Skin of body (tissue), 3 donors: ENCODE measurements at places on chromosomes 4 and X. TPM values are rescaled to one million over a fixed set of nuclear protein-coding genes. Genes with fewer than 3 reads are reported as not detected.
A peak's percentile ranks its signal among the peaks of the same experiment; 100 is the strongest.

Gene CENPVL2
- not detected for total RNA-seq

Gene SRD5A3
- 6.5 TPM for total RNA-seq

Gene MAGEC2
- not detected for total RNA-seq

Gene CXCL8
- total RNA-seq: 15.5 TPM

- DNase-seq: no peak
These were observed 148.8 kb downstream of the PDE5A start for GRCh38 chr4:119479835-119480234.

DNA sequence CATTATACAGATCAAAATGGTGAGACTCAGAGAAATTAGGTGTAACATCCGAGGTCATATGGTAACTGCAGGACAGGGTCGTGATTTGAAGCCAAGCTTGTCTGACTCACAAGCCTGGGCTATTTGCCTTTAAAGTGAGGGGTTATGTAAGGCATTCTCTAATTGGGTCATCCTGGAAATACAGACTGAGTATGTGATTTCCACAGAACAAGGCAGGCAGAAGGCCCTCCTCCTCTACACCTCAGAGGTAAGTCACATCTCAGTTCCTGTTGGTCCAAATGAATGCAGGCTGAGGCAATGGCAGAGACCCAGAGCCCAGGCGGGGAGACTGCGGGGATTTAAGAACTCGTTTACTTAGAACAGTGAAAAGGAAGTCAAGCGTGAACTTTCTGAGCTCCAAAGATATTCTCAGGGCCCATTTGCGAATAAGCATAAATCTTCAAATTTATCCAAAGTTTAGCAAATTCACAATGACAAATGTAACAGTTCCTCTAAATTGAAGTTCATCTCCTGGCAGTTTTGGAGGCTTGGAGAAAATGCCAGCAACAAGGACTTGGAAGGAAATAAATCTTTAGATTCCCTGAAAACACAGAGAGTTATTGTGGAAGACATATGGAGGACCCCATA, 153.3 kb downstream of the LDB2 start:
- peak; percentile 29 for DNase-seq

DNA sequence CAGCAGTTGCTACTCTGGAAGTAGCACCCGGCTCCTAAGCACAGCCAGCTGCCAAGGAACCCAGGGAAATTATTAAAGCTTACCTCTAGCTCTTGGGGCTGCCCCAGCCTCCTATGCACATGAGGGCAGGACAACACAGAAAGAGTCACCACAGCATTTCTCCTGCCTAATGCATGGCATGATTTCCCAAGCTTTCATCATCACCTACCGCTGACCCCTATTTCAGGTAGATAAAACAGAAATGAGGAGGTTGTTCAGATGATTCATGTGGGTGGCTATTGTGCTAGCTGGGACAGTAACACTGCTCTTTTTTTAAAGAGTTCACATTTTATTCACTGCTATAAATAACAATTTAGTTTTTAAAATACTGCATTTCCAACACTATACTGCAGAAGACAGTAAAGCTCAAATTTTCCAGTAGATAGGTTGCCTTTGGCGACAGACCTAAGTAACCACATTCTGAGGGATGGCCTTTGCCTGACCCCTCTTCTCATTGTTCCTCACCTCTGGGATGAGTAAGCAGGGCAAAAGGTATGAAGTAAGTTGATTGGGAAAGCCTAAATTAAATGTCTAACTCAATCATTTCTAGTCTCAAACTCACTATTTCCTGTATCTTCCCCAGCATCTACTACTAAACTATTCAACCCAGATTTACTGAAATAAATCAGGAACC, 16.7 kb downstream of the CASK start:
- DNase-seq: no peak

DNA sequence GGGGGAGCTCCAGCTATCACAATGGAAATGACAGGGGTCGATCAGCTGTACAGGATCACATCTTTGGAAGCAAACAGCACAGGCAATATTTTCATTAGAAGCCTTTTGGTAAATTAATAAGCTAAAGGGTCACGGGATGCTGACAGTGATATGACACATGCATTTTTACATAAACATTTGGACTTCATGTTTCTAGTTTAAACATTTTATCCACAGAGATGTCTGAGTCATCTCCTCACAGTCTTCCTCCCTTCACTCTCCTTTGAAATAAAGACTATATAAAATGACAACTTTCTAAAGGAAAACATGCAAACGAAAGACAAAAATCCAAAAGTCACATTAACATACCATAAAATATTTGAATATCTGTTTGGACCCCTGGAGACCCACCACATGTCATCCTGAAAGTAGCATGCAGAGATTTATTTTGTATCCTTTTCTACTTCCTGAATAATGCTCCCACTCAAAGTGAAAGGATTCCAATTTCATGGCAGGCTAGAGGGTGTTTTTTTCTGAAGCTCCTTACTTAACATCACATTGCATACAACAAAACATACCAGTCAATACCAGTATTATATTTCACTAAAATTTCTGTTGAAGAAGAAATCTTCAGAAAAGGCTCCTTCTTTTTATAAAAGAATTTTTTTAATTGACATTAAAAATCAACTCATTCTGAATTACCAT, 200.1 kb upstream of the PPARGC1A start:
- peak; percentile 10 for DNase-seq

DNA sequence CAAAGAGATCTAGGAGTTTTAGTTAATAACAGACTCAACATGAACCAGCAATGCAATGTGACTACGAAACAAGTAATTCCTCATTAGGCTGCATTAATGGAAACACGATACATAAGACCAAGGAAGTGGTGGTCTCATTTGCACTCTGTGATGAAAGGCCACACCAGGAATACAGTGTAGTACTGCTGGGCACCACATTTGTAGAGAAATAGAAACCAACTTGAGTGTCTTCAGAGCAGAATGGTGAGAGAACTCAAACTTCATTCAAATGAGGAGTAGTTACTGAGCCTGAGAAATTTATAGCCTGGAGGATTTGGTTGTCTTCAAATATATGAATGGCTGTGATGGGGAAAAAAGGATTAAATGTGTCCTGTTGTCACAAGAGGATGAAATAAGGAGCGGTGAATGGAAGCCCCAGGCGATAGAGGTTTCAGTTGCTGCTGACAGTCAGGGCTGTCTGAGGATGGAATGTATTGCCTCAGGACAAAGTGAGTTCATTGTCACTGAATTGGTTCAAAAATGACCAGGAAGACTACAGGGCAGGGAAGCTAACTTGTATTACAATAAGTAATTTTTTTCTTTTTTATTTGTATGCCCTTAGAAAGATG, 50.9 kb downstream of the NFKB1 start:
- DNase-seq: no peak

DNA sequence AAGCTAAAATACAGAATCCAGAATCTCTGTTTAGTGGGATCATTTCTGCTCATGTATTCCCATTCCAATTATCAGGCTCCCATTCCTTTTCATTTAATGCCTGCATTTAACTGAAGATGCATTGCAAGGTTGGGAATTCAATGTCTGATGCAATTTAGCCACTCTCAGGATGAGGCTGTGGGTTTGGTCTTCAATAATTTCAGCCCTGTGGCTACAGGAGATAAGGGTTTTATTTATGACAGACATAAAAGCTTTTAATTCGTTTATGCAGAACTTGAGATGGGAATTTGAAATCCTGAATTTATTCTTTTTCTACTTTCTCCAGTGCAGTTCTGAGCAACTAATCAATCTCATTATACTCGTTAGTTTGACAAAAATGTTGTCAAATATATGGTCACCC, 1225.9 kb downstream of the PCDH18 start:
- no peak for DNase-seq

DNA sequence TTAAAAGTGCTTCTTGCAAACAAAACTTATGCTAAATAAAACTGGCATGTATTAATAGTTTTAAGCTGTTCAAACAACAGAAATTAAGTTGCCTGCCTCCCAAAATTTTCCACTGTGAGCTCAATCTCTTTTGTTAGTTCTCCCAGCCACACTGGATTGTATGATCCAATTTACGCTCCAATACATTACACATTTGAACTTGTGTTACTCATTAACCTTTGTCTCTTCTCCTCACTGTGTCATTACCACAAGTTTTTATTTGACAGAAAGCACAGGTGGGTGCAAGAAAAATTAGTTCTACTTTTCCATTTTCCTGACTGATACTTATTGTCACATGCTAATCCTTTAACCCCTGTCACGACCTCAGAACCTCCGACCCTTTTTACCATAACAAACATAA, 55.5 kb downstream of the SHISA3 start:
- no peak for DNase-seq

- DNase-seq: no peak
These were observed 114.0 kb downstream of the RBM47 start for GRCh38 chr4:40515398-40516293.

- DNase-seq: no peak
These were observed 358.3 kb downstream of the GABRG1 start for GRCh38 chr4:45765521-45765920.

- DNase-seq: no peak
These were observed 248.4 kb upstream of the TTC29 start for GRCh38 chr4:147194114-147194513.

DNA sequence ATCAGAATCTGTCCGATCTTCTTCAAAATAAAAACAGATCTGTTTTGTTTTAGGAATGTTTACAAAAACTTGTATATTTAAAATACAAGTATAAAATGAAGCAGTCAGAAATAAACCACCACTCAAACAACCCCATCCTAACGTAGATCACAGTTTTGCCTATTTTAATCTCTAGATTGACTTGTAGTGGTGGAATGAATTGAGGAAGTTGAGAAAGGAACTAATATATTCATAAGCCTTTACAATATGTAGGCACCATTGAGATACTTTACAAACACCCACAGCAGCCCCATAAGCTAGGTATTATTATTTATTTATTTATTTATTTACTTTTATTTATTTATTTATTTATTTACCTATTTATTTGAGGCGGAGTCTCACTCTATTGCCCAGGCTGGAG, 52.3 kb upstream of the KLF3 start:
- DNase-seq: no peak

DNA sequence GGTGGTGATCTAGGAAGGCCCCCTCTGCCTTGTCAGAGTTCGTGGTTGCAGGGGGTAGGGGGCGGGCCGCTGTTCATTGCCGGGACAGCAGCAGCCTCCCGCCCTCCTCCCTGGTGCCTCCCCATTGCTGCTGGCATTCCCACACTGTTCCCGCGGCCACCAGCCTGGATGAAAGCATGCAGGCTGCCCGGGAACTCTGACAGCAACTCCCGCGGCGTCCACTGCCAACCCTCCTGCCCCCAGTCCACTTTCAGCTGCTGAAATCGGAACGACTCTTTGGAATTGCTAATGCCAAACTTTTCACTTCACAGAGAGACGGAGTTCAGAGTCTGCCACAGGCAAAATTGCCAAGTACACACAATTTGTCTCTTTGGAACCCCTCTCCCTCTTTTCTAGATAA, 121.9 kb downstream of the BEND2 start:
- DNase-seq: no peak

DNA sequence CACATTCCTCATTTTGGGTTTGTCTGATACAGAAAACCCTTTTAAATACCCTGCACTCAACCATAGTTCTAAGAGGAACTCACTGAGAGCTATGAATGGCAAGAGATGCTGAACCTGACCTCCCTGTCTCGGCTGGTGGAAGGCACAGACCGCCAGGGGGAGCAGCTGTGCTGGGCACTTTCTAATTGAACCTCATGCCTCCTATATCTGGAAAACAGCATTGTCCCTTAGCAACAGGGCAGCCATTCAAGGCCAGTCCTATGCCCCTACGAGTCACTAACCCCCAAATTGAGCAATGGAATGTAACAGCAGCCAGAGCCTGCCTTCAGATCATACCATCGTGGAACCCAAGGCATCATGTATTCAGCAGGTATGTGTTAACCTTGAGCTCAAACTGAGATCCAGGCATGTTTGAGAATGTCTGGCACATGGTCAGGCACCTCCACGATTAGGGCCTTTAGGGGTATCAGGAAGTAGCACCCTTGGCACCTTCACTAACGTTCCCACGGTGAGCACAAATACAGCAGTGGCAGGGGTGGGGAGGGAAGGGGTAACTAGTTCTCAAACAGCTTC, 5.1 kb downstream of the USP27X start:
- DNase-seq: no peak
